ENCODE measurements at places on chromosomes 1 and 21. TPM values are rescaled to one million over a fixed set of nuclear protein-coding genes. Genes with fewer than 3 reads are reported as not detected.

Gene SPRR2F
- not detected for total RNA-seq

Gene CDA
- not detected for total RNA-seq

Gene NEK2
- total RNA-seq = 25.2 TPM

DNA sequence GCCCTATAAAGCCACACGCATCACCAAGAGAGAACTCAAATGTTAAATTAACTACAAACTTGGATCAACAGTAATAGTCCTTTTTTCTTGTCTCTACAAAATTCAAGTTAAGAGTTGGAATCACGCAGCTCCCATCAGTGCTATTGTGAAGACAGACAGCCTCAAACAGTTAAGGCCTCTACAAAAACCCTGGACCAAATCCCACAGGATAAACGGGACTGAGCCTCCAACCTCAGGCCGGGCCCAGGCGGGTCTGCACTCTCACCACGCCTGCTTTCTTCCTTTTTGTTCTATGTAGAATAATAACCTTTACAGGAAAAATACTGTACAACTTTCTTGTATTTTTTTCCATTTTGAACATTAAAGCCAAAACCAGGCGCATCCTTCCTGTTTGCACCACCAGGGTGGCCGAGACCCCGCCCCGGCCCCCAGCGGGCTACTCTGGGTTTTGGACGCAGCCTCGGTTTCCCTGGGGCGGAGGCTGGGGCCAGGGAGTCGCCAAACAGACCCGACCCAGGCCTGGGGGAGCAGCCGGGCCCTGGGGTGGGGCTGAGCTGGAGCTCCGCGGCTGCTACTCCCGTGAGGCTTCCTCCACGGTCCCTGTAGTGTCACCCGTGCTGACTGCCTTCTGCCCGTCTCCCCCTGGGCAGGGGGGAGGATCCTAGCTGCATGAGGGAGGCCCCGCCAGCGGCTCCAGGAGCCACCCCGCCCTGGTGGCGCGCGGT lies 158.4 kb downstream of the CASZ1 start:
- H3K36me3 ChIP-seq = no peaks in the 10 kb centered on the region
- no peak for DNase-seq
- no peak overlapping the region for H3K4me3 ChIP-seq
- H3K4me1 ChIP-seq = no peaks in the 10 kb centered on the region
- no peak overlapping the region for H3K27ac ChIP-seq

GRCh38 chr1:39488793-39489566 lies 2.5 kb upstream of the BMP8A start:
- peaks cover under 1% of the 10 kb centered on the region for H3K27me3 ChIP-seq
- no peaks in the 10 kb centered on the region for H3K36me3 ChIP-seq
- DNase-seq = no peak
- no peak overlapping the region for H3K27ac ChIP-seq
- H3K4me1 ChIP-seq = peaks cover 8% of the 10 kb centered on the region

Measured in natural killer cell treated with Interleukin-12 subunit alpha and Interleukin-12 subunit beta and Interleukin-15 and Interleukin-18, amount 100 ng/mL, for 72 hours (primary cell).